ENCODE measurements at places on chromosomes 7 and 10.

DNA sequence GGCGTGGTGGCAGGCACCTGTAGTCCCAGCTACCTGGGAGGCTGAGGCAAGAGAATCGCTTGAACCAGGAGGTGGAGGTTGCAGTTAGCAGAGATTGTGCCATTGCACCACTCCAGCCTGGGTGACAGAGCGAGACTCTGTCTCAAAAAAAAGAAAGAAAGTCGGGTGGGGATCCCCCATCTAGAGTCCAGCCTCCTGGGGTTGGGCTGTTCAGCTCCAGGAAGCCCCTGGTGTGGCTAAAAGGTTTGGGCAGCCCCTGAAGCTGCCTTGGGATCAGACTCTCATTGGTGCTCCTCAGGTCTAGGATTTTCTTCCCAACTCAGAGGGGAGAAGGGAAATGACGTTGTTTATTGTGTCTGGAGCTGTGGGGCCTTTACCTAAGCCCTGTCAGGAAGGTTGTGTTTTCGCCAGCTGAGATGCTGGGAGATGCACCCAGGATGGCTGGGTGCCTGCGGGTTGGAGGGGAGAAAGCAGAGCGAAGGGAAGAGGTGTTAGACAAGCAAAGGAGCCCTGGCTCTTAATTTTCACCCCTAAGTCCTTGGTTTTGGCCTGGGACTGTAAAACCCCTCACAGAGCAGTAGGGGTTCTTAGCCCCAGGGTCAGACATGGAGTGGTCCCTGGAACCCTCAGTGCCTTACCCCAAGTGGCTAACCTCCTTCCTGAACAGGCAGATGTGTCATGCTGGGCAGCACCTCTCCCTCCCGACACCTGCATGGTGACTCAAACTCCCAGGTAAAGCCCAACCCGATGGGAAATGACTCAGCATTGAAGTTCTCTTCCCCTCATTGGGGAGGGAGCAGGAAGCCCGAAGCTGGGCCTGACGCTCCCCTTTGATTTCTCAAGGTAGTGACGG lies 21.1 kb downstream of the PLAU start:
- no peak for DNase-seq

DNA sequence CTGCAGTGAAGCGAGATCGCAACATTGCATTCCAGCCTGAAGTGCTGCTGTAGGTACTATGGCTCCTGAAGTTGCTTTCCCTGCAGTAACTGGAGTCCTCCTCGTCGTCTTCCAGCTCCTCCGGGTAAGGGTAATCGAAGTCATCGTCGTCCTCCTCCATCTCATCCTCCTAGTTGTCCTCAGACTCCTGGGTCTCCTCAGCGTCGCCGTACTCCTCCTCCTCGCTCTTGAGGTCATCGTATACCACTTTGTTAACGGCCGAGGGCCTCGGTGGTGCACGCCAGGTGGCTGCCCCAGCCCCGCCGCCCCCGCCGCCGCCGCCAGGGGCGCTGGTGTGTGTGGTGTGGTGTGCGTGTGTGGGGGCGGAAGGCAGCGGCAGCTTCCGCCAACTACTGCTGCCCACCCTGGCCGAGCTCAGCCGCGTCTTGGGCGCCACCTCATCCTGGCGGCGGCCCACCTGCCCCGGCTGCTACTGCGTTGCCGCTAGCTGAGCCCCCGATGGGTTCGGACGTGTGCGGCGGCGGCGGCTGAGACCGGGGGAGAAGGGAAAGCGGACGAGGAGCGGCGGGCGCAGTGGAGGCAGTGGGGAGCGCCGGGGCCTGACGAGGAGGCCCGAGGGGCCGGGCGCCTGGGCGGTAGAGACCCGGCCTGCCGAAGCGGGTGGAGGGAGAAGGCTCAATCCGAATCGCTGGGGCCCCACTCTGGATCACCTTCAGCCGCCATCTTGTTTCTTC lies 11.8 kb upstream of the ACBD5 start:
- DNase-seq = peak; percentile 87

DNA sequence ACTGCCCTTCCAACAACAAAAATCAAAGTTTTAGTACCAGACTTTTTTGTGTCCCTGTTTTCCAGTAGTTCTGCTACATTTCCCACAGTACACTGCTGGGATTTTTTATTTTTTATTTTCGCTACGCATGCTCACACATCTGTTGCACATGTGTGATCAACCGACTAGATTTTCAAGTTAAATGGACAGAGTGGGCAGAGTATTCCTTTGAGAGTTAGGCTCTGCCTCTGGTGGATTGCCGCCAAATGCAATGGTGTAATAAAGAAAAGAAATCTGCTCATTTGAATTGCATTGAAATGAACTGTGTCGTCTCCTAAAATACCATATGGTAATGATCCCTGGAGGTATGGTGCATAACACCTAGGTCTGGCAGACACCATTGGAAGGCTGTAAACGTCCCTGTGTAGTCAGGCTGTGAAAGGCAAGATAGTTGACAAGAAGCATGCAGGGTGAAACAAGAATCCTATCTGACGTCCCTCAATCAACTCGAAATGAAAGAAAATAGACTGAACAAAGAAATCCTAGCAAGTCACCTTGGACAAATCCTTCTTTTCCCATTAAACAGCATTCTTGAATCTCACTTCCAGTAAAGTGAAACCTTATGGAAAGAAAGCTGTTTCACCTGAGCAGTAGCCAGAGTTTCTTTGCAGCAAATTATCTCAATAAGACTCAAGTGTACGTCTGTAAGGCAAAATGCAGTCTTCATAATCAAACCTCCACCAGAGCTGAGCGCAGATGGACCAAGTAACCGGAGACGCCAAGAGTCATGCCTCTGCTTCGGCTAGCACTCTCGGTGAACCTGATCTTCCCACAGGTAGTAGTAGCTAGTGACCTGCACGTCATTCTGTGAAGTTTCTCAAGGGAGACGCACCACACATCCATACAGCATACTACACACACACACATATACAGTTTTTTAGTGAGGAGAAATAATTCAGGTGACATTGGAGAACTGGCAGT lies 357.3 kb downstream of the CRPPA start:
- no peak for DNase-seq

- DNase-seq = no peak
Observed at GRCh38 chr7:75604408-75604807, 112.3 kb downstream of the SPDYE5 start.

DNA sequence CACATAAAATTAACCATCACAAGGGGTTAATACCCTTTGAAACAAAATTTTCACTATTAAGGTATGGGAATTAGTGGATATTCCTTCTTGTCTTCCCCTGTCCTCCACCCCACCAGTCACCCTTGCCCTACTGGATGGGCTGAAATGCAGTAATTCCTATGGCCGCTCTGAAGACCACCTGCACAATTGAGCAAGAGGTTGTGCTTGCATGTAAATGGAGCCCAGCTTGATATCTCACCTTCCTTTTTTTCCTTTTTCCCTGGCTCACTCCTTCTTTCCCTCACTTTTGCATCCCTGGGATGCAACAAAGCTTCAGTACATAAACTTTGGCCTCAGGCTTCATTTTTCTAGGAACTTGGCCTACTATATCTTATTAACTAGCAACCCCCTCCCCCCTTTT lies 184.6 kb downstream of the SNX10 start:
- no peak for DNase-seq

GRCh38 chr7:70142247-70142932 lies 544.1 kb downstream of the AUTS2 start:
- DNase-seq = no peak

GRCh38 chr10:3472287-3473051 lies 299.9 kb upstream of the PITRM1 start:
- peak; percentile 16 for DNase-seq

GRCh38 chr10:47412869-47413268 lies 28.8 kb upstream of the ZNF488 start:
- no peak for DNase-seq

DNA sequence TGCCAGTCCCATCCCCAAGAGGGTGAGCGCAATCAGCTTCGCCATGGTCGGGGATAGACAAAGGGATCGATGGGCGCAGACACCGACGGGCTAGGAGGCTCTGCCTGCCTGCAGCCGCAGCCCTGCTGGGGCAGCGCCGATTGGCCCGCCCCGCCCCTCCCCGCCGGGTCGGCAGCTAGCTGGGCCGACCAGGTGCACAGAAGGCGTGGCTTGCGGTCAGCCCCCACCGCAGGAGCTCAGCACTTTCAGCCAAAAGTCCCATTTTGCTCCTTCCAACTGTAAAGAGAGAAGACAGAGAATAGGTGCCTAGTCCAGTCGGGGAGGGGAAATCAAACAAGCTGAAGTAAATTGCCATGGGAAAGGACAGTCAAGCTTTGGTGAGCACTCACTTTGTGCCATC lies at the start of gene PON1:
Gene PON1, minus strand, starts transcription at position 102 of the 400 bp plus-strand sequence. Its CDS starts 57 bp downstream, at position 45.
- DNase-seq = no peak

DNA sequence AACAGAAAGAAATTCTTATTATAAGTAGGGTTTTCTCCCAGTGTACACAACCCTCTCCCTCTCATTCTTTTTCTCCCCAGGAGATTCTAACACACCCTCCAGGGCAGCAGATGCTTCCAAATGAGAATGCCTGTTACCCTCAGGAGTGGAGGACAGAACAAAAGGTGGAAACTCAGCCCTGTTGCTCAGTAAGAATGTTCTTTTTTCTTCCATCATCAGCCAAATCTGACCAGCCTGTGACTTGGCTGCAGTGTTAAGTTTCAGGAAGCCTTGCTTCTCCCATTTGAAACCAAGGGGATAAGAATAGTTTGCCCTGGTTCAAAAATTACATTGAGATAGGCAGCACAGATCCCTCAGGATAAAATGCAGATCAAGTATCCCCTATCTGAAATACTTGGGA lies 77.5 kb upstream of the EEPD1 start:
- no peak for DNase-seq

- DNase-seq = no peak
Observed at GRCh38 chr7:53095731-53096501, 60.5 kb downstream of the POM121L12 start.

GRCh38 chr7:23167691-23168090 lies 14.2 kb upstream of the NUP42 start:
- no peak for DNase-seq

DNA sequence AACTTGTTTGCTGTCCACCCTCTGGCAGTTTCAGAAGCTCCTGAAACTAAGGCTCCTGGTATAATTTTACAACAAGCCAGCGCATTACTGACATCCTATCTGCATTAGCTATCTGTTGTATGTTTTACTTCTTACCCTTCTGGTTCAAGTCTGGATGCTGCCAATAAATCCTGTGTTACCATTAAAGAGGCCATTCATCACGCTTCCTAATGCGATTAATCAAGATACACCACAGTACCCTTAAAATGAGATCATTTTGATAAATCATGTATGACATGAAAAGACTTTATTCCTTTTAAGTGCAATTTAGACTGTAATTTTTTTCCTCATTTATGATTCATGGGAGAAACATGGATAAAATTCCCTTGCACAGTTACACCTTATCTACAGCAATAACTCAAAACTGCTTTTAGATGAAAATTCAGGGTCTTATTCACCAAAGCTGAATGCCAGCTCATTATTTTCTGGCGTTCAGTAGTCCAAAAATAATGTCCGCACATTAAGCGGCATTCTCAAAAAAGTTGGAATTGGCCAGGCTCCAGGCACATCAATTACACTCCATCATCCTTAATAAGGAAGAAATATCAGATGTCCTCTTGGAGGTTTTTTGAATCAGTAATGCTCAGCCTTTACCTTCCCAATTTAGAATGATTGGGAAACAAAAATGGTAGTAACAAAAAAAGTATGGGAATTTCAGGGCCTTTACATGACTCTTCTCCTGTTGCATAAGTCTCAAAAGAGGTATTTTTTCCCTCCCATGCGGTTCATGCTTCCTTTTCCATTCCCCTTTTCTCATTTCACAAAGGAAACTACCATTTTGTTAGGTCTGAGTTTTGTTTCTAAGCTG lies 878.5 kb downstream of the LRMDA start:
- no peak for DNase-seq

- no peak for DNase-seq
Observed at GRCh38 chr10:124688386-124688785, 55.8 kb downstream of the FAM53B start.

GRCh38 chr7:42262964-42263363 lies 26.0 kb upstream of the GLI3 start:
- DNase-seq = no peak

DNA sequence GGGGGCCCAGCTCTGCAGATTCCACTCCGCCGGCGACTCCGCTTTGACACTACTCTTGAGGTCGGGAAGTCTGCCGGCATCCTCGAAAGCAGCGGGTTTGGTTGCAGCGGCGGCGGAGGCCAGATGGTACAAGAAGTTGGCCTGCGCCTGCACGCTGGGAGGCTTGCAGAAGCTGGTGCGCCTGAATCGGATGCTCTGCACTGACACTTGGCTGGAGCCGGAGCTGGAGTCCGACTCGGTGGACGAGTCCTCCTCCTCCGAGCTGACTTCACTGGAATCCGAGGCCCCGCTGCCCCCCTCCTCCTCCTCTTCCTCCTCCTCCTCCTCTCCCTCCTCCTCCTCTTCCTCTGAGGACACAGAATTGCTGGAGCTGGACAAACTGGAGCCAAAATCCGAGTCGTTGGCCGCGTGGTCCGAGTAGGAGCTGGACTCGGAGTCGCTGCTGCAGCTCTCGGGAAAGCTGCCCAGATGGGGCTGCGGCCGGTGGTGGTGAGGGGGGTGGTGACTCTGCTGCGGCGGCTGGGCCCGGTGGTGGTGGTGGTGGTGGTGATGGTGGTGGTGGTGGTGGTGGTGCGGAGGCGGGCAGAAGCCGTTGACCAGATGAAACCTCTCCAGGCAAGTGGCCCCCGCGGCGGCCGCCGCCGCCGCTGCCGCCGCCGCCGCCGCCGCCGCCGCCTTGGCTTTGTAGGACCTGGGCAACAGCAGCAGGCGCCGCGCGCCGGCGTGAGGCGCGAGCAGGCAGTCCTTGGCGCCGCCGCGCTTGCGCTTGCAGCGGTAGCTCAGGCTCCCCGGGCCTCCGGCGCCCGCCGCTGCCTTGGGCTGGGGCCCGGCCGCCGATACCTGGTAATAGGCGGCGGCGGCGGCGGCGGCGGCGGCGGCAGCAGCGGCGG lies 9.0 kb downstream of the SKIDA1 start:
- peak; percentile 79 for DNase-seq

- no peak for DNase-seq
Observed at GRCh38 chr10:8026349-8027259, 27.9 kb upstream of the GATA3 start.

- no peak for DNase-seq
Observed at GRCh38 chr7:77826300-77826699, 27.7 kb downstream of the PHTF2 start.

DNA sequence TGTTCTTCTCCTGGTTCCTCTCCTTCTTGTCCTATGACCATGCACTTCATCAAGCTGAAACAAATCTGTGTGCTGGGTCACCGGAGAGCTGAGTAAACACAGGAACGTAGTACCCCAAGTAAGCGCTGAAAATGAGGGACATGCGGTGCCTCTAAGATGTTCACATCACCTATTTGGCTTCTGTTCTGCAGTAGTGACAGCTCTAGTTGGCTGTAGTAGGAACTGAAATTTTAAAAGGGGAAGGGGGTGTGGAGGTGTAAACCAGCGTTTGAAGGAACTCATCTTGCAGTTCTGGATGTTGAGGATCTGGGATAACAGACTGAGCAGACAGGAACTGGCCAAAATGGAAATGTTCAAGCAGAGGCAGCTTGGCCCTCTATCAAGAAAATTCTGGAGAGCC lies 85.2 kb downstream of the WNT2 start:
- DNase-seq = no peak

GRCh38 chr10:50387007-50387731 lies 135.9 kb upstream of the ASAH2 start:
- DNase-seq = no peak

Data from hematopoietic multipotent progenitor cell treated with erythropoietin and hydrocortisone succinate and interleukin-3 and kit ligand, for 4 days (in vitro differentiated cells).